ENCODE measurements at places on chromosomes 2 and 18.

DNA sequence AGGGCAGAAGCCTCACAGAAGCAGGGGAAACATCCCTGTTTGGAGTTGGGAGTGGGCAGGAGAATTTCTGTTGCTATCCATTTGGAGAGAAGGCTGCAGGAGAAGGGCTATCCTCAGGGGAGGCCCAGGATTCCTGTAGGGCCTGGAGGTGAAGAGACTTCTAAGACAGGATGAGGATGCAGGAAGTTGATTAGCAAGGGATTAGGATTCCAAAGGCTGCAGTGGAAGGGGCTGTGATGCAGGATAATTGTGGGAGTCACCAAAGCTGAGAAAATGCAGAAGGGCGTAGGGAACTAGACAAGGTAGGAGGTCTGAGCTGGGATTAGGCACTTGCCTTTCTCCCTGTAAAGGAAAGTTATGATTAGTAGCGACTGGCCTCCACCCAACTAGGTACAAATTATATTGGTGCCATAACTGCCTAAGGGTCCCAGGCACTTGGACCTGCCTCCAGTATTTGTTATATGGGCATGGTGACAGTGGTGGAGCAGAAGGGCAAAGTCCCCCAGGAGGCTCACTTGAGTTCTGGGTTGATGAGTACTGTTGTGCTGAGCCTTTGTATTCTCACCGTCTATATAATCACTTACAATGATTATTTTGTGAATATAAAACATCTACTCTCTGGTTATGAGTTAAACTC, 96.4 kb upstream of the MSTN start:
- DNase-seq, result no peak

DNA sequence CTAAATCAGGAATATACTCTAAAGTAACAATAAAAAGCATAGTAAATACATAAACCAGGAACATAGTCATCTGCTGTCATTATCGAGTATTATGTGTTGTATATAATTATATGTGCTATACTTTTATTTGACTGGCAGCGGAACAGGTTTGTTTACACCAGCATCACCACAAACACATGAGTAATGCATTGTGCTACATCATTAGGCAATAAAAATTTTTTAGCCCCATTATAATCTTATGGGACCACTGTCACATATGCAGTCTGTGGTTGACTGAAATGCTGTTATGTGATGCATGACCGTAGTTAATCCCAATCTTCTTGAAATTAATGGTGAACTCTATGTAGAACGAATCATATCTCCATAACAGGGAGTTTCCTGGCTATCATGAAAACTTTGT, 136.7 kb upstream of the ZFP36L2 start:
- no peak for DNase-seq

DNA sequence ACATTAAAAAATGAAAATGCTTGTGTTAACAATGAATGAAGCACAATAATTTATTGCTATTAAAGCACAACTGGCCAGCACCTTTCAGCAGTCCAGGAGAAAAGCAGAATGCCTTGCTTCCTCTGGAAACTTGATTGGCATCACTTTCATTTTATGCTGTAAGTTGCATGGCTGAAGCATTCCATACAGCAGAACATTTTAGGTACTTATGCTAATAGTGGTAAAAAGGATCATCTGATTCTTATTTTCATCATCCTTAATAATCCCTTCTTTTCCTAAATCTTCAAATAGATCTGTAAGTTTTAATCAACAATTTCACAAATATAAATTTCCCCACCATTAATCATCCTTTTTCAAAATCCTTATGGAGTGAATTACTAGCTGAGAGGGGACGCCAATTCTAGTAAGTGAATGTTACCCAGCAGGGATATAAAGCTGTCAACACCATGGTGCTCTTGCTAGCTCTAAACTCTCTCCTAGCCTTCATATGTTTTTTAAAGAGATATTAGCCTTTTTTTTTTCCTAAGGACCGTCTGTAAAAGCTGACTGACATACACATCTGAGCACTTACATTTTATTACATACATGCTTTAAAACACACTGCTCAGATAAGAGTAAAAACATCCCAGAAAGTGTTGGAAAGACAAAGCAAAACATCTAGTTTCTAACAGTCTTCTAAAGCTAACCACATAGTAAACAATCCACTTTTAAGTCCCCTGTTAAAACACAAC, 5.3 kb downstream of the SATB2 start:
- no peak for DNase-seq

DNA sequence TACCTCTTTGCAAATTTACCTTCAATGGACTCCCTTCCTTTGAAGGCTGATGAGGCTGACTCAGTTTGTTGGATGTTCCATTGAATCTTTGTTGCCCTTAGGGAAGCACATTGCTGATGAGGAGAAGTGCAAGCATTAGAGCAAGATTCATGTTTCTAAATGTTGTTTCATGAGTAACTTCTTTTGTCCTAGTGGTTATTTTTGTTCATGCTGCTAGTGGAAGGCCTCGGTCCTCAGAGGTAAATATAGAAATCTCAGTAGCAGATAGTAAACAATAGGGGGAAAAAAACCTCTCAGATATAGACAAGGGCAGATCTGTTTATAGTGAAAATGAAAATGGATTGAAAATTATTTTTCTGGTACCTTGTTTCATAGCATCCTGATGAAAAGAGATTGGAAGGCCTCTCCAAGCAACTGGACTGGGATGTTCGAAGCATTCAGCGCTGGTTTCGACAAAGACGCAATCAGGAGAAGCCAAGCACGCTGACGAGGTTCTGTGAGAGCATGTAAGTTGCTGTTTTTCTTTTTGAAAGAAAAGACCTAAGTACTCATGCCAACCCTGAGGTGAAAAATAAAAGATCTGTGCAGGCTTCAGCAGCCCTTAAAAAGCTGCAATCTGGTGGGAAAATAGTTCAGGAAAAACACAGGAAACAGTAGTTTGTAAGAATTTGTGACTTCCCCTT, 104.9 kb downstream of the CERS6 start:
- no peak for DNase-seq

Data from stimulated activated CD8-positive, alpha-beta memory T cell treated with anti-CD3 and anti-CD28 coated beads, Interleukin-7, amount 100 ng/mL, for 1 hour (primary cell).